Transverse colon (tissue), 4 donors: ENCODE measurements at places on chromosomes 13 and 19. TPM values are rescaled to one million over a fixed set of nuclear protein-coding genes. Genes with fewer than 3 reads are reported as not detected.
A peak's percentile ranks its signal among the peaks of the same experiment; 100 is the strongest.

DNA sequence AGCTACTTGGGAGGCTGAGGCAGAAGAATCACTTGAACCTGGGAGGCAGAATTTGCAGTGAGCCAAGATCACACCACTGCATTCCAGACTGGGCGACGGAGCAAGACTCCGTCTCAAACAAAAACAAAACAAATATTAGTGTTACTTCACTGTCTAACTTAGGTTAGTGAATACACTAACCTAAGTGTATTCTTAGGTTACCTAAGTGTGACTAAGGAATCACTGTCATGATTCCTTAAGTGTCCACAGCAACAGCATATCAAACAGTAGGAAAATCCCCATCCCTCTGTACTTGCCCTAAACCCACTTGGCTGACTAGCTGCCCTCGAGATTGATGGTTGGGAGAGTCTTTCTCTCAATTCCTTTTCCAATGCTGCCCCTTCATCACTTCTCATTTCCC, 11.8 kb upstream of the LRCH1 start:
- no peak for DNase-seq

DNA sequence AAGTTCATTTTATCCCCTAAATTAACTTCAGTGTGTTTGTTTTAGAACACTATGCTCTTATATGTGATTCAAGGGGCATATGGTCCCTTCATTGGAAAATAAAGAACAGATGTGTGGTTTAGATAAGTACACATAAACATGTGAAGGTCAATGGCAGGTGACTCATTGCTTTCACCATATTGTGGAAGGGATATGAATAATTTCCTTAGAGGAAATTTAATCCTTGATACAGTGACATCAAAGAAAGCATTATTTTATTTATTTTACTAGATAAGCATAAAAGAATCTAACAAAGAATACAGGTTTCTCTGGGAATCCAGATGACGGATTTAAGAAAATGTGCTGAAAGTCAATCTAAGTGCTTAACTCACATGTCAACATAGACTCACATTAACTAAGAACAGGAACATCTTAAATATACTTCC, 373.5 kb downstream of the KCTD12 start:
- no peak for DNase-seq

- no peak for DNase-seq
Measured at GRCh38 chr13:21884965-21885567, 214.2 kb downstream of the FGF9 start.

- DNase-seq, result no peak
Measured at GRCh38 chr13:30608364-30608763, 9.4 kb upstream of the USPL1 start.

DNA sequence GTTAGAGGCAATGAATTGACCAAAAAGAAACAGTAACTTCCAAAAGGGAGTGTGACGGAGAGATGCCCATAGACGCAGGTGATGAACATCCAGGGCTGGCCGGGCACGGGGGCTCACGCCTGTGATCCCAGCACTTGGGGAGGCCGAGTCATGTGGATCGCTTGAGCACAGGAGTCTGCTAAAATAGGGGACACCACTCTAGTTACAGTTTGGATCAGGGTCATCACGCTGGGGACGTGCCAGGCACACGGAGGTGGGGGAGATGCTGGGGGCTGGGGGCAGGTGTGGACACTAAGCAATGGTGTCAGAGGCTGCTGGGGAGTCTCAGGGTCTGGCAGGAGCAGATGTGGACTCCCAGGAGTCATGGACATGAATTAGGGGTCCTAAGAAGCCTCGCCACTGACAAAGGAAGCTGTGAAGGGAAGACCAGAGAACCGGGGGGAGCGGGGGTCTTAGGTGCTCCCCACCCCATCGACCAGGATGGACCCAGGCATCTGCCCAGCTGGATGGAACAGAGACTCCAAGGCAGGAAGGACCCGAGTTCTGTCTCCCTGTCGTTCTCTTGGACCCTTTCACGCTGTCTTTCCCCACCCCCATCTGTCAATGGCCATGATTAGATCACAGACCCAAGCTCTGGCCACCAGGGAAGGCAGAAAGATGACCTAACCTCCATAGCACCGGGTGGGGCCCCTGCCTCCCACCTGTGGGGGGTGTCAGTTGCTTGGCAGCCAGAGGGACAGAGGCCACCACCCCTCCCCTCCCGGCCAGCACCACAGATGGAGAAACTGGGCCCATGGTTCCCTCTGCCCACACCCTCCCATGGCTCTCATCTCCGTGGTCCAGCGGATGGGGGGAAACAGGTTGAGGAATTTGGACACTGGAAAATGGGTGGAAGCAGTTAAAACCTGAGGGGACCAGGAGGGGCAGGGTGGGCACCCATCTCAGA, 19.6 kb downstream of the CCDC8 start:
- DNase-seq, result no peak

DNA sequence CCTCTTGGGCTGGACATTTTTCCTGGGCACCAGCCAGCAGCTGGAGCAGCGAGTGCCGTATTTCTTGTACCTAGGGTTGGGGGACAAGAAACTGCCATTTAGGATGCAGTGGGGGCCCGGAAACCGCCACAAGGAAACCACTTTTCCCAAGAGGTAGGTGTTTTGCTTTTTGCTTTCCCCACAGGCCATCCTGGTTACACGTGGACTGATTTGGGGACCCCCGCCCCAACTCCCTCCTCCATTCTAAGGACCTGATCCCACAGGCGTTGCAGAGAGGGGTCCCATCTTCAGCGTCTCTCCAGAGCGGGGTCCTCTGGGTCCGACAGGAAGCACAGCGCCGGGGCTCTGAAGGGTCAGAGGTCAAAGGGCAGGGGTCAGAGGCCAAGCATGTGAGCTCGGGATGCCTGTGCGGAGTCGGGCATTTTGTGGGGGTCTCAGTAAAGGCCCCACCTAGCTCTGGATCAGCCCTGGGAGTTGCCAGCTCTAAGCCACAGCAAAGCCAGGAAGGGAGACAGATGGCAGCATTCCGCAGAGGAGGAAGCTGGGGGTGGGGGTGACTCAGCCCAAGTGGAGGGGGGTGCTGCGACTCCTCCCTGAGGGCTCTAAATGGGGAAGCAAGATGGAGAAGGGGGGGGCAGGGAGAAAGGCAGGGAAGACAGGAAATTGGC, 4.3 kb downstream of the ZGLP1 start:
- DNase-seq, result peak; percentile 27

Gene LPAR6
- 2.2 TPM for total RNA-seq

GRCh38 chr19:2970201-2970835, 7.0 kb upstream of the TLE6 start:
- DNase-seq, result no peak

Gene RHPN2
- total RNA-seq, result 68.3 TPM

GRCh38 chr13:66425741-66426140, 804.4 kb downstream of the PCDH9 start:
- no peak for DNase-seq

Gene ETV2
- 1.1 TPM for total RNA-seq

DNA sequence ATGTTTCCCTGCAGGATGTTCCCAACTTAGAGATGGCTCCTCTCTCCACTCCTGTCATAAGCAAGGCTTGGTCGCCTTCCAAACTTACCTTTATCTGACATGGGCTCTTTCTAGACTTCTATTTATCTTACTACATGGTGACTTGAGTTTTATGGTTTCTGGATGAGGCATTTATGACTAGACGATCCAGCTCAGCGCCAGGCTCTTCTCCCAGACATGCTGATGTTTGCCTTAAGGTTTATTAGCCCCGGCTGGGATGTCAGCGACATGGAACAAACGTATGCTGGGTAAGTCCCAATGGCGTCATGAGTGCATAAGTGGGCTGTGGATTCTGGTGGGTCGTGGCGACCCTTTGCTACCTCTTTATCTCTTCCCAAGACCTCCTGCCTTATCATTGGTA, 39.8 kb upstream of the SLC15A1 start:
- DNase-seq, result peak; percentile 37

- no peak for DNase-seq
Measured at GRCh38 chr19:19050731-19051130, 13.1 kb upstream of the SLC25A42 start.

DNA sequence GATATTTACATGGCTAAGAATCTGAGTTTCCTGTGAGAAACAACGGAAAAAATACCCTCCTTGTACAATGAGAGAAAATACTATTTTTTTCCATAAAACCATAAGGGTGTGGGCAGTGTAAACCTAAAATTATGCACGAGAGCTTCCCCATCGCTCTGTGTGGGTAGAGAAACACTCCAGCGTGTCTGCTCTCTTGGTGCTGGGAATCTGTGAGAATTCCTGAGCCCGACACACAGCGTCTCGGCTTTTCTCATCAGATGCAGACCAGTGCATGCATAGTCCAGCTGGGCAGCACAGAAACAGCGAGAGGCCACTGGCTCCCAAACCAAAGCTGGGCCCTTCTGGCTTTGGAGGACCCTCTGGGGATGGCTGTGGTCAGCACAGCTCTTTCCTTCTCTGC, 12.0 kb downstream of the PLPP2 start:
- DNase-seq, result no peak

Gene DAPK3
- 89.0 TPM for total RNA-seq

Gene OR2Z1
- total RNA-seq, result not detected

DNA sequence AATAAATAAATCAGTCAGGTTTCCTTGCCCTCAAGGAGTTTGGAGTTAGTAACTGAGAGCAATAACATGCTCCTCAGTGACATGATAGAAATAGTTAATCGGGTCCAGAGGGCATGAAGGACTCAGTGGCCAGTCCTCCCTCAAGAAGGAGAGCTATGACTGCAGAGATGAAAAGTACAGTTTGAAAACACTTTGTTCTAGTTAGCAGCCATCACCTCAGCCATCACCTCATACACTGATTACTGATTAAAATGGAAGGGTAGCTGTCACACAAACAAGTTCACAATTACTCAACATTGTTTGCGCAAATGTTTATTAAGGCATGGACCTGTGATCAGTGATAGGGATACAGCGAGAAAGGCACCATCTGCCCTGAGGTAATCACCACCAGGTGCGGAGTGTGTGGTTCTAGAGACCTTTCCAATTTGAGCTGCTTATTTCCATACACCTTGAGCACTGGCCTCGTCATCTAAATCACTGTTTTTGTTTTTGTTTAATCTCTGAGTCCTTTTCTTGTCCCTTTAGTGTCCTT, 85.3 kb upstream of the RAP2A start:
- no peak for DNase-seq

- DNase-seq, result peak; percentile 71
Measured at GRCh38 chr19:2315818-2316353, 7.9 kb upstream of the LINGO3 start.

DNA sequence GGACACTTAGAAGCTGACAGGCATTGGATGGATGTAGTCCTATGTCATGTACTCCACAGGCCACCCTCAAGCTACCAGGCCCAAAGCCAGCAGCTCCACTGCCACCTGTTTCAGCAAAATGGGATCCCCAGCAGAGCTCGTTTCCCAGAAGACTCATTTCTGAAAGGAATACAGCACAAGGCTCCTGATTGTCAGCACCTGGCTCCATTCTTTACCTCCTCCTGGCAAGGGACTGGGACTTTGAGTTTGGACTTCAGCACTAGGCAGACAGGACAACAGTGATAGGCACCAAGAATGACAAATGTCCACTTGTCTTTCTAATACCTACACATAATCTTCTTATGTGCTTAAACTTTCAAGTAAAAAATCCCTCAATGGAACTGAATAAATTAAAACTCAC, 150.4 kb upstream of the RXFP2 start:
- peak; percentile 14 for DNase-seq

Gene MYCBP2
- 41.0 TPM for total RNA-seq

- DNase-seq, result no peak
Measured at GRCh38 chr13:78977311-78977710, 318.4 kb upstream of the OBI1 start.

Gene DACH1
- 1.5 TPM for total RNA-seq

Gene KCNK6
- 17.9 TPM for total RNA-seq

DNA sequence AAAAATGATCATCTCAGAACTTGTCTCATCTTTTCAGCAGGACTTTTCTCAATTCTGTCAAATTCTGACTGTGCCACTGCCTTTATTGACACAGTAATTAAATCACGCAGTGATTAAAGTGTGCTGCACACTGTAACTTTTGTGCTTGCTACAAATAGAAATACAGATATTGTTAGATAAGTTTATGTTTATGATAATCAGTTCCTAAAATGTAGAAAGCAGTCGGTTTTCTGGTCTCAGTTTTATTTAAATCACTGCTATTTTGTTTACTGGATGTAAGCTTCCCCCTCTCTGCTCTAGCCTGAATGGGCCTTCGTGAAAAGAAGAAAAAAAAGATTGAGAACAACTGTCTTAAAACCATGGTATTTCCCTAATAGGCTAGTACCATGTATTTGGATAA, 258.8 kb upstream of the STARD13 start:
- no peak for DNase-seq

GRCh38 chr13:89750371-89750770, 1597.1 kb upstream of the MIR17HG start:
- no peak for DNase-seq

DNA sequence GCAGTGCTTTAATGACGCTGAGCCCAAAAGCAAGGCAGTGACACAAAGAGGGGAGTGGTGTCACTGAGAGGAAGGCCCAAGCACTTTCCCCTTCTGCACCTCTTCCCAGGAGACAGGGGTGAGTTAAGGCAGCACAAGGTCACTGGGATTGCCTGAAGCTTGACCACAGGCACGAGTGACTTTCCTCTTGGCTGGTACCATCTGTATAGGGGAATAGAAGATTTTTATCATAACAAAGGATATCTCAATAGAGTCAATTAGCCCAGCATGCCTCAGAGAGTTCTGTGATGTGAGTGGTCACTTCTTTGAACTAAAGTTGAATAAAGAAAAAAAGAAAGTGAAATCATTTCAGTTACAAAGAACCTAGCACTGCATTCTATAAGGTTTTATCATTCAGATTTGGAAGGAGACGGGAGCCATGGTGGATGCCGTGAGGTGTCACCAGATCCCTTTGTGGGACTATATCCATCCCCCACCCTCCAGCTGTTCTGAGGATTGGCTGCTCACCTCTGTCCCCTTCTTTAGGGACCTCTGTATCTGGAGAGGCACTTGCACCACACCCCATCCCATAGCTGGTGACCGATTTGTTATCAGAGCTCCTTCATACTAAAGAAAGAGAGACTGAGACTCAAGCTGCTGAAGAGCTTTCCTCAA, 291.2 kb downstream of the DCT start:
- no peak for DNase-seq

Gene TNFSF13B
- not detected for total RNA-seq
